Foreskin melanocyte (primary cell): ENCODE measurements at places on chromosomes 5 and 9.

- DNase-seq, result peak; percentile 11
These were observed 28.5 kb upstream of the PHF24 start for GRCh38 chr9:34929506-34930102.

- DNase-seq, result no peak
These were observed 961 bp downstream of the DPP7 start for GRCh38 chr9:137113385-137114159.

DNA sequence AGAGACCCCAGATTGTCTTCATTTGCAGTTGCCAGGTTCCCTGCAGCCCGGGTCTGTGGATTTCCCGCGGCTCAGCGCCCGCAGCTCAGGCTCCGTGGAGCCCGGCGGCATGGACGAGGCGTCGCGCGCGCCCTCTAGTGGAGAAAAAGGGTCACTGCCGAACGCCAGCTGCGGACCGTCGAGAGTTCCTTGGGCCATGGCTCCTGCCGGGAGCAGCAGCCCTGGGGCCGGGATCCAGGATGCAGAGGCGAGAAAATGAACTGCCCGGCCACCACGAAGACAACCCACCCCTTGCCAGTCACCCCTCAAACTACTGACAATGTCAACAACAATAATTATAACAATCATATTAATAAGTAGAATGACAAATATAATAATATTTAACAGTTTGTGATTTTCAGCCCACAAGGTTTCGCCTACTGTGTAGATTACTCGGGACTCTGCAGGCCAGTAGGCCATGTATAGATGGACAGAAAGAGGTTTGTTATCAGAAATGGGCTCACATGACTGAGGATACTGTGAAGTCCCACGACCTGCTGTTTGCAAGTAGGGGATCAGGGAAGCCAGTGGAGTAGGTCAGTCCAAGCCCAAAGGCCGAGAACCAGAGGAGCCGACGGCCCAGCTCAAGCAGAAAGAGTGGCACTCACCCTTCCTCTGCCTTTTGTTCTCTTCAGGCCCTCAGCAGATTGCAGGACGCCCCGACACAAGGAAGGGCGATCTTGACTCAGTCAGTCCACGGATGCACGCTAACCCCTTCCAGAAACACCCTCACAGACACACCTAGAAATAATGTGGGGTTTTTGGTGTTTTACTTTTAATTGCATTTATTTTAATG lies 43.1 kb downstream of the BOD1 start:
- DNase-seq, result peak; percentile 35

GRCh38 chr5:172598251-172599203 lies 42.5 kb upstream of the NEURL1B start:
- DNase-seq, result no peak

GRCh38 chr5:133552925-133553525 lies 59.3 kb downstream of the FSTL4 start:
- DNase-seq, result peak; percentile 21

DNA sequence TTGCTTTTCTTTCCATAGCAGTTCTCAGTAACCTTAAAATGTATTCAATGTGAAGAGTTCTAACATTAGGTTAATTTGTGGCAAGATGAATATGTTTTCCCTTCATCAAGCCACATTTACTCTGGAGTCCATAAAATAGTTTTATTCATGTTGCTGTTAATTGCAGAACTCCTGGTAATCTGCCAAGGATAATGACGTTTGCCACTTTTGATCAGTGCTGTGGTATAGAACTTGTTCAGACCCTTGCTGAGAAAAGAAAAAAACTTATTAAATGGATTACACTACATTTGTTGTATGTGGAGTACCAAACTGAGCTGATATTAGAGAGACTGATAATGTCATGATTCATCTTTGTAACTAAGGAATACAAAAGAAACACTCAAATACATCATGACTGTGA lies 212.4 kb upstream of the DMAC1 start:
- DNase-seq, result no peak

- DNase-seq, result no peak
These were observed 53.8 kb upstream of the KCNMB1 start for GRCh38 chr5:170442921-170443320.

DNA sequence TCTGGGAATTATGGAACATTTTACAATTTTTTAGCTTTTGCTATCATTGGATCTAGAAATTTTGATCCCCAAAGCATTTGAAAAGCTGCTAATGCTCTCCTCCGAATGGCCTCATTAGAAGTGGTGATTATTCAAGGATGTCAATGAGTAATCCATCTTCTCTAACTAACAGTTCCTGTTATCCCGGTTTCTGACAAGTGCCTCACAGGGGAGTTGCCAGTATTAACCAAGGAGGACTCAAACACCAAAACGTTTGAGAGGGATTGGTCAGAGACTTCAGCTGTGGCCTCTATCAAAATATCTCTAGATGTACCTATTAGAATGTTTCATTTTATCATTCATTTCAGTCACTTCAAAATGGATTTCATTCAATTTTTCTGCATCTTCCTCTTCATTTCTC lies 208.3 kb upstream of the ITGA1 start:
- no peak for DNase-seq
